Kidney glomerular epithelial cell (primary cell): ENCODE measurements at places on chromosomes 5 and 9.
A peak's percentile ranks its signal among the peaks of the same experiment; 100 is the strongest.

- peak; percentile 48 for DNase-seq
Measured at GRCh38 chr5:83487155-83487554, 15.6 kb downstream of the VCAN start.

DNA sequence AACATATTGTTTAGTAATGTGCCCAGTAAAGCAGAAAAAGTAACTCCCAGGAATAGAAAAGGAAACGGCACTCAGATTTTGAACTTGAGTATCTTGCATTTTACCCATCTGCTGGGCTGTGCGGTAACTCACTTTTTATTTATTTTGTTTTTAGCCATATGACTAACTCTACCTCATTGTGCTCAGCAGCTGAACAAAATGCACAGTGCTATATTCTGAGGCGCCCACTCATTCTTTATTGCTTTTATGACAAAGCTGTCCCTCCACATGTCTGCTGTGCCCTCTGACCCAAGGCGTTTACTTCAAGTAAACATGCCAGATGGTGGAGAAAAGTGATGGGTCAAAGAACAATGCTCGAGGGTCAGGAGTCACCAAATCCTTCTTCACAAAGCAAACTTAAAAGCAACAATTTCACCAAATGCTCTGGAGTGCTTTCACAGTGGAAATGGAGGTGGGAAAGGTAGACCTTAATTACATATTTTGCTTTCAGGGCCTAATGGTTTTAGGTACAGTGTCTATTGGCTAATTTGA is 215.2 kb upstream of the ELAVL2 start:
- no peak for DNase-seq

DNA sequence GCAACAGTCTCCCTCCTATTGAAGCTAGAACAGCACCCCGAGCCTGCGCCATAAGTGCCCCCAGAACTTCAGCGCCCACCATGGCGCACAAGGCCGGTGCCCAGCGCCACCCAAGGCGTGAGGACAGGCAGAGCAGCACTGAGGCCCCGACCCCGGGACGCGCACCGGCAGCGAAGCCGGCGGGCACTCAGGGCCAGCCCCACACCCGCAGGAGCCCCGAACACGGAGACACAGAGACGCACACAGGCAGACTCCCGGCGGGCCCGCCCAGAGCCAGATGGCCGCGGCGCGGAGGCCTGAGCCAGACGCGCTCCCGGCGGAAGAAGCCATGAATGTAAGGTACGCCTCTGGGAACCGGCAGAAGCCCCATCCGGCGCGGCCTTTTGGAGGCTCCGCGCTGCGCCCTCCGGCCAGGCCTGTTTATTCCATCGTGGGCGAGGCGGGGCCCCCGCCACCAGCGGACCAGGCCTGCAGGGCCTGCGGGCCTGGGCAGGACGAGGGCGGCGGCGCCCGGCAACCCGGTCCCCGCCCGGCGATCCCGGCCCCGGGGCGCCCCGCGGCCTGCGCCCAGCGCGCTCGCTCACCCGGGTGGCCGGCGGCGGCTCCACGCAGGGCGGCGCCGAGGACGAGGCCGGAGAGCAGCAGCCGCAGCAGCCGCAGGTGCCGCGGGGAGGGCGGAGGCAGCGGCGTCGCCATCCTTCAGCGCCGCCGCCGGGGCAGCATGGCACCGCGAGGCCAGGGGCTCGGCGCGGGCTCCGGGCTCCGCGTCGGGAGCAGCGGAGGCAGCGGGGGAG is 486 bp downstream of the NPDC1 start:
- no peak for DNase-seq

GRCh38 chr9:4175846-4176245 is 124.0 kb downstream of the GLIS3 start:
- no peak for DNase-seq

DNA sequence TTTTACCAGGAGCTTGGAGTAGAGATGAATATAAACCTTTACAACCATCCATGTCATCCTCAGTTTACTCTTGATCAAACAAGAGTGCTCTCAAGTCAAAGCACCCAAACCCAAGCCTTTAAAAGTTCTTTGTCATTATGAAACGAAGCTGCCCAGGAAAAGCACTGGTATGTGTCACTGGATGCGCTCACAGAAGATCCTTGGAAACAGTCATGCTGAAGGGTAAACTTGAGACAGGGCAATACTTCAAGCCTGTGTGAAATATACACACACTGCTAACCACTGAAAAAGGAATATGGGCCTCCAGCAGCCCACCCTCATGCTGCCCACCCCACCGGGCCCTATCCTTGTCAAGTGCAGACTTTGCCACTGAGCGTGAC is 84.5 kb downstream of the PRRT1B start:
- DNase-seq, result no peak

DNA sequence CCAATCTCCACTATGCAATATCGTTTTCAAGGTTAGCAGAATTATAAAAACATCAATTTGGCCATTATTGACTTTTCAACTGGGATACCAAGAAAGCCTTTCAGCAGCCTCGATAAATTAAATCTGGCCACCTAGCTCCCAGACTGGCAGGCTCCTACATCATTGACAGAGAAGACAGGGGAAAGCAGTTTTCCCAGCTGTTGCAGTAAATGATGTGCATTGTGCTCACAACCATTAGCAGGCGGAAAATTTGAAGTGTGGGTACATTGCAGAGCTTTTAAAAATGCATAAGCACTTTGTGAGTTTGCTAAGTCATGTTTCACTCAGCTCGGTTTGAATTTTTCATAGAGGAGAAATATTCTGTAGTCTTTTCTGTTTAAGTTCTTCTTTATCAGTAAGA is 297.9 kb downstream of the KCTD16 start:
- DNase-seq, result no peak

DNA sequence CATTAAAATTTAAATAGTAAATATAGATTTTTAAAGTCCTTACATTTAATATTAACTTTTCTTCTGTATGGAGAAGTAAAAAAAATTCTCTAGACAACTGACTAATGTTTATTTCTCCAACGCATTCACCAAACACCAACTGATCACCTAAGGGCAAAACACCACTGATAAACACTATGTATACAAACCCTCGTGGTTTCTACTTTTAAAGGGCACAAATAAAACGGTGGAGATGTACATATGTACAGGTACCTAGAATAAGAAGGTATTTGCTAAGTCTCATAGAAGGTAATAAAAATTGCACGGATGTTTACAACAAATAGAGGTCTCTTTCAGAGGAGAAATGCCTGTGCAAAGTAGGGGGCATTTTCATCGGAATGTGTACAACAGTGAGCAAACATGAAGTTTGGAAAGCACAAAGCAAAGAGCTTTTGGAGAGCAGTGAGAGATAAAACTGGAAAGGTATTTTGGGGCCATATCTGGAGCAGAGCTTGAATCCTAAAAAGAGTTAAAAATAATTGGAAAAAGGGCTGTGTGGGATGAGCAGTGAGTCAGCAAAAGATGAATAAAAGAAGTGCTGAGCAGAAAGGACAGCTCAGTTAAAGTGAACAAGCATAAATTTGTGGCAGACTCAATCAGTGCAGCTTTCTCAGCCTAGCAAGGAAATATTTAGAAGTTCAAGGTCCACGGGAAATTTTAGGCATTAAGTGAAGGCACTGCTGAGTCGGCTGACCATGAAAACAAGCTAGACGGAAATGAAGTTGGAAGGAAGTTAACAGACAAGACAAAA is 160.0 kb downstream of the TMEM161B start:
- DNase-seq, result no peak

DNA sequence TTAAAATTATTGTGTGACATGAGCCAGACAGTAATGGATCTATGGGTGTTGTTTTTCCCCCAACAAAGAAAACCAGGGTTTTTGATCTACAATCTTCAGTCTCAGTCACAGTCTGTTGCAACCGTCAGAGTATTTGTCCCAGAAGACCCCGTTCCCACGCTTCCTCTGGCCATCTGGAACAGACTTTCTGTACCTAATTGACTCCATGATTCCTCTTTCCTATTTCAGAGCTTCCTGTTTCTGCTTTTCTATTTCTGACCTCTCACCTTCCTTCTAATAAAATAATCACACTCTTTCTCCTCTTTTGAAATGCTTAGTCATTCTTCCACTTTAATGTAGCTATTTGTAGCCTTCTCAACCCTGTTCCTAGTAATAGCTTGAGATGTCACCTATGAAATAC is 1044.8 kb downstream of the DTWD2 start:
- no peak for DNase-seq

DNA sequence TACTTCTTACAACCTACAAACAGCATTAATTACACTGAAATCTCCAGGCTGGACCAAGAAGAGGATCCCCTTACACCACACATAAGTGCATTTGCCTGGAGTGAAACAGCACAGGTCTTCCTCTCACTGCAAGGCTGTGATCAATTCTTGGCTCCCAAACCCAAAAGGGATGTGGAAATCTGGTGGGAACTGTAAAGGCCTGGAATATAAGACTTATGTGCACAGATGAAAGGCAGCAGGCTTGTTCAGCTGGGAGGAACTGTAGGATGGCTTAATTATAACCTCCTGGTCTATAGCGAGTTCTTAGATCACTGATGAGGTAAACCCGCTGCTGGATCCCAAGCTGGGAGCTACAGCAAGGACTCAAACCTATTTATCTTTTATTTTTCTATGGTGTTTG is 182.9 kb upstream of the TNC start:
- DNase-seq, result no peak

- DNase-seq, result no peak
Measured at GRCh38 chr9:98403715-98404114, 148.3 kb upstream of the TBC1D2 start.

- no peak for DNase-seq
Measured at GRCh38 chr5:174229068-174229467, 183.6 kb downstream of the NSG2 start.

- DNase-seq, result no peak
Measured at GRCh38 chr9:89010526-89011111, 19.4 kb downstream of the S1PR3 start.

DNA sequence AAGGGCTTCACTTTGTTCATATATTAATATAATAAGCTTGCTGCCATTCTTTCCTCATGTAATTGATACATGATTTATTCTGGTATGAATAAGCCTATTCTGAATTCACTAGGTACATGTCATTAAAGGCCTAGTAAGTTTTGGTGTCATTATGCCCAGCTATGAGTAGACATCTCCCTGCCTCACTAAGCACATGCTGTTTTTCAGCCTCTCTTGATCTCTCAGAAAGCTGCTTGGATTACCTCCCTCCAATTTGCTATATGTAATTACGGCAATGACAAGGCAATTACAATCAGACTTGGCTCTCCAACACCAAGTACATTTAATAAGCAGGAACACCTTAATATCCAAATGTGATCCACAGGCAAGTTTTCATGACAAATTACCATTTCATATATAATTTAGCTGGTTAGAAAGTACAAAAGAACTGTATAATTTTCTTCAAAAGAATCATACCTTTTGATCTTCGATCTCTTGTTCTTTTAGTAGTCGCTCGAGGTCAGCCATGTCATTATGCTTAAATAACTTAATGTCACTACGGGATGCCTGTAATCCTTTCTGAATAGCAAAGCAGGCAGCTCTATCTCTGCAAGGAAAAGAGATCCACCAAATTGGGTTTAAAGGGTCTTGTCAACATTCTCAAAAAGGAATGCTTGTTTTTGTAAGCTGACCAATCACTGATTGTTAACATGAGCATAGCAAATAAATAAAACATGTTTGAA is 56.3 kb downstream of the SPTLC1 start:
- DNase-seq, result no peak

- no peak for DNase-seq
Measured at GRCh38 chr5:177300951-177301350, 2.6 kb downstream of the RAB24 start.

GRCh38 chr5:35316611-35317274 is 86.5 kb upstream of the PRLR start:
- DNase-seq, result no peak

DNA sequence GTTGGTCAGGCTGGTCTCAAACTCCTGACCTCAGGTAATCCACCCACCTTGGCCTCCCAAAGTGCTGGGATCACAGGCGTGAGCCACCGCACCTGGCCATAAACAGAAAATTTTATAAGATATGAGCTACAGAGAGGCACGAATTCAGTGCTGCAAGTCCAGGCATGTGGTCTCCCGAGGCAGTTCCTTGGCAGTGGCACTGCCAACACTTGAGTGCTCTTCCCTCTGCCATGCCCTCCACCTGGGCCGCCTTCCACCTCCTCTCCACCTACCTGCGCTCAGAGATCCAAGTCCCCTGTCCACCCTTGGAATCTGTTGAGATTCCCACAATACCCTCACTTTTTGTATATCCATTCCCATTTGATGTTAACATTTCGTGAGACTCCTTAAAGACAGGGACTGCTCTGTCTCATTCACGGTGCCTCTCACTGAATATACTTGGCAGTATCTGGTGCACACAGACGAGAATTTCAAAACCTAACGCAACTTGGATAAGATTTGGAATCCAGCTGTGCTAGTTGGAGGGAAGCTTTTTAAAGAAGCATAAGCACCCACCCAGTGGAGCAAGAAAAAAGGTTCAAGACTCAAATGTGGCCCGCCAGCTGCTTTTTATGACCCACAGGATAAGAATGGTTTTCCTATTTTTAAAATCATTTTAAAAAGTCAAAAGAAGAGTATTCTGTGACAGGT is 68.3 kb downstream of the DCP2 start:
- no peak for DNase-seq

GRCh38 chr5:160448886-160449285 is 27.2 kb downstream of the PTTG1 start:
- no peak for DNase-seq

- DNase-seq, result no peak
Measured at GRCh38 chr5:37090781-37091180, 158.4 kb downstream of the CPLANE1 start.

DNA sequence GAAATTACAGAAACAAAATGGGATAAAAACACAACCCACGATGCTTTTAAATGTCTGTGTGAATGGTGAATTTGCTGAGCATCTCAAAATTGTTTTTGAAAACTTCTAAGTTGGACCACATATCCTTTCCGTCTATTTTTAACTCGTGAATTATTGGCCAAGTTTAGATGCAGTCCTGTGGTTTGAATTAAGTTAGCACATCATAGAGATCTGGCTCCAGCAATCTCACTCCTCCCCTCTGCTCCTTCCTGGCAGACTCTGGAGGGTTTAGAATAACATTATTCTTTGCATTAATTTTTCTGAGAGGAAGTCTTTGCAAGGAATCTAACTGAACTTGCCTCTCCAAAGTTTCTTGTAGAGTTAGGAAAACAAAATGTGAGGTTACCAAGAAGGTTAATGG is 14.5 kb upstream of the ANKRD55 start:
- no peak for DNase-seq

DNA sequence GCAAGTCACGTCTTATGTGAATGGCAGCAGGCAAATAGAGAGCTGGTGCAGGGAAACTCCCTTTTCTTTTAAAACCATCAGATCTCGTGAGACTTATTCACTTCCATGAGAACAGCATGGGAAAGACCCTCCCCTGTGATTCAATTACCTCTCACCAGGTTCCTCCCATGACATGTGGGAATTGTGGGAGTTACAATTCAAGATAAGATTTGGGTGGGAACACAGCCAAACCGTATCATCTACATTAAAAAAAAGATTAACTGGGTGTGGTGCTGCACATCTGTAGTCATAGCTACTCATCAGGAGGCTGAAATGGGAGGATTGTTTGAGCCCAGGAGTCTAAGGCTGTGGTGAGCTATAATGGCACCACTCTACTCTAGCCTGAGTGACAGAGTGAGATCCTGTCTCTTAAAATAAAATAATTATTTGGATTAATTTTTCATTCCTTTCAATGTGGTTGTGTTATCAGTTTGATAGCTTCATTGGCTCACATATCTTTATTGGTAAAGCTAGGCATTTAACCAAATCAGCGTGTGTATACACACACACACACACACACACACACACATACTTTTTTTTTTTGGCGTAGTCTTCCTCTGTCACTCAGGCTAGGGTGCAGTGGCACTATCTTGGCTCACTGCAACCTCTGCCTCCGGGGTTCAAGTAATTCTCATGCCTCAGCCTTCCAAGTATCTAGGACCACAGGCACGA is 21.8 kb downstream of the DENND4C start:
- no peak for DNase-seq
